Right atrium auricular region (tissue), 2 donors: ENCODE measurements at places on chromosomes 1 and 21. TPM values are rescaled to one million over a fixed set of nuclear protein-coding genes. Genes with fewer than 3 reads are reported as not detected.

DNA sequence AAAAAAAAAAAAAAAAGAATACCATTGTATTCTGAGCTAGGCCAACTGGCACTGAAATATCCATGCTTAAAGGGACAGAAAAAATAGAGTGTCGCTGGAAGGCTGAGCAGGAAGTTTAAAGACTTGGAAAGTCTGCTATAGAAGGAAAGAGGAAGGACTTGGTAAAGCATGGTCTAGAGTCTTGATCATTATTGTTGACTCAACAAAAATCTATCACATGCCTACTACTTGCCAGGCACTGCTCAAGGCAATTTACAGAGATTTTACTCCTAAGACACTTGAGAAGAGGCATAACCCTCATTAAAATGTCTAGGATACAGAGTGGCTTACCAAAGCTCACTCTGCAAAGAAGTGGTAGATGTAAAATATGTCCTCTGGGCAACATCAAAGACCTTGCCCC, 324.0 kb upstream of the DAB1 start:
- no peak for DNase-seq
- no peaks in the 10 kb centered on the region for H3K4me1 ChIP-seq
- no peak overlapping the region for H3K27ac ChIP-seq
- H3K36me3 ChIP-seq: no peaks in the 10 kb centered on the region
- no peaks in the 10 kb centered on the region for H3K27me3 ChIP-seq

GRCh38 chr21:39483917-39484316, 32.1 kb downstream of the SH3BGR start:
- no peak overlapping the region for H3K27ac ChIP-seq
- H3K27me3 ChIP-seq: no peaks in the 10 kb centered on the region
- DNase-seq: no peak
- no peaks in the 10 kb centered on the region for H3K4me1 ChIP-seq

The ERG gene
- total RNA-seq: 13.2 TPM

DNA sequence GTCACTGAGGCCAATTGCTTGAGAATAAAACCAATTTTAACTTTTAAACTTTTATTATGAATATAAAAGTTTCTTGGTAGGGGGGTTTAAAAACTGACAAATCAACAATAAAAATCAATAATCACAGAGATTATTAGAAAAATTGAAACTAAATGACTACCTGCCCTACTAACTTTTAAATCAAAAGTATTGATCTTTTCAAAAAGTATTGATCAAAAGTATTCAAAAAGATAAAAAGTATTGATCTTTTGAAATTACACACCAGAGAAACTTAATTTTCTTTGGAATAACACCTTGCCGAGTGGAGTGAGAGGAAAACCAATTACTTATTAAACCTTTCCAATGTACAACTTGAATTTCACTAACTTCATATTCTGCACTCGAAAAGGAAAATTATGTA, 2.2 kb downstream of the SLC30A1 start:
- peak overlapping the region; percentile 96 for H3K4me3 ChIP-seq
- peaks cover 6% of the 10 kb centered on the region for H3K36me3 ChIP-seq
- no peaks in the 10 kb centered on the region for H3K27me3 ChIP-seq
- peaks cover 44% of the 10 kb centered on the region for H3K4me1 ChIP-seq

The FCER1G gene
- 77.8 TPM for total RNA-seq

- peaks cover 7% of the 10 kb centered on the region for H3K4me1 ChIP-seq
- H3K27ac ChIP-seq: no peak overlapping the region
- no peak overlapping the region for H3K4me3 ChIP-seq
- no peaks in the 10 kb centered on the region for H3K36me3 ChIP-seq
- DNase-seq: no peak
- no peaks in the 10 kb centered on the region for H3K27me3 ChIP-seq
These were observed 9.5 kb upstream of the PLEKHM2 start for GRCh38 chr1:15674386-15675159.

The ACOT11 gene
- 27.0 TPM for total RNA-seq

DNA sequence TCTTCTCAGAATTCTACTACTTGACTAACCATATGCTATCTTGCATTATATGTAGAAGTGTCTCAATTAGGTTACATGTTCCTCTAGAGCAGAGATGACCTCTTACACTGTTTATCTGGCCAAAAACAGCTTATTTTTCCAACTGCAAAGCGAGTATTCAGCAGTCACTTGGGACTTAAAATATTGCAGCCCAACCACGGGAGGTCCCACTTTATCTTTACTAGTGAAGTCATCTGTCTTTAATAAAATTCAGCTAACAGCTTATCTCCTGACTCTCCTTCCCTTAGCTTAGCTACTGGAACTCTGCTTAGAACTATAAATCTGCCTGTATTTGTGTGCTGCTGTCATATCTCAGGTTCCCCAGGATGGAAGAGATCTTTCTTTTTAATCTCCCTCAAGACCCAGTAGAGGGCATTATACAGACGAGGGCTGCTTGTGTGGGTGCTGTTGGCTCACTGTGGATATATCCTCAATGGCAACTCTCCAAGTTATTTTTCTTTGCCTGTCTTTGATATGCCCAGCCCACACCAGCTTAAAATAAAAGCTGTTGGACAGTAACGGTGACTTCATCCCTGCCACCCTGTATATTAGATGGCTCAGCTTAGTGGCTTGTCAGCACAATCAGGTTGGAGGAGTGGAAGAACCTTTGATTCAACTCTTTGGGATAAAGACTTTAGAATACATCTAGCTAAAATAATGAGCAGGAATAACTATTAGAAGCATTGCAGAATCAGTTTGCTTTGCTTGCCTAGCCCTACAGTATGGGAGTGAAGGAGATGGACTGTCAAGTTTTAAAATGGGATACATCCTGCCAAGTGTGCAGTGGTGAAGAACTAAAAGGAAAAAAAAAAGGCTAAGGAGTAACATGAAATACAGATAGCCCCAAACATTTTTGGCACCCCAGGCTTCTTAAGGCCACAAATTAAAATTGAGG, 9.6 kb downstream of the ENSA start:
- peaks cover 47% of the 10 kb centered on the region for H3K4me1 ChIP-seq
- DNase-seq: no peak
- no peak overlapping the region for H3K4me3 ChIP-seq
- peaks cover 37% of the 10 kb centered on the region for H3K36me3 ChIP-seq
- no peaks in the 10 kb centered on the region for H3K27me3 ChIP-seq
- H3K27ac ChIP-seq: peak overlapping the region; percentile 72

The MIS18A gene
- 2.5 TPM for total RNA-seq

DNA sequence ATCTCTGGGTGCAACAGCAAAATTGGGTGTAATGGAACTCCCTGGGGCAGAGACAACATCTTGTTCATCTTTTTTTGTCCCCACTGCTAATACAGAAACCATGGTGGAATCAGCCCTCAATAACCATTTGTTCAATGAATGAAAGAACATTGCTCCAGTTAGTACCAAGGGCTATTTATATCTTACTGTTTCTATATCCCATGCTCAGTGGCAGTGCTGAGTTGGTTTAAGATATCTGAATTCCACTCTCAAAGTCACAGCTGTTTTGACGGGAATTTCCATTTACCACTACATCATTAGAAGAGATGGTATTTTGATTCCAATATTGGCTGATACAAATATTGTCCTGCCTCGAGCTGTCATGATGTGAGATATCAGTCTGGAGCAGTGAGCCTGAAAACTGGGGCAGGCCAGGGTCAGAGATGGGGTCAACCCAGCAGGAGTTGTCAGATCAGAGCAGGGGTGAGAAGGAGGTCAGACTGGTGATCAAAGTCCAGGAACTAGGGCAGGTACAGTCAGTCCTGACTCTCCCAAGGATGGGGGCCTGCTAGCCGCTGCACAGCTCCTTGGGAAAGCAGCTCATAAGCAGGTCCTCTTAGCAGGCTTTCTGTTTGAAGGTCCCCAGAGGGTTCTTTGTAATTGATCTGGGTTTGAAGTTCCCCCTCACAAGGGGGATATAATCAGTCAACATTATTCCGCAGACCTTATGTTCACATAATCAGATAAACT, 5.8 kb upstream of the PHC2 start:
- DNase-seq: no peak
- no peak overlapping the region for H3K27ac ChIP-seq
- no peak overlapping the region for H3K4me3 ChIP-seq
- no peaks in the 10 kb centered on the region for H3K27me3 ChIP-seq
- no peaks in the 10 kb centered on the region for H3K36me3 ChIP-seq
- no peaks in the 10 kb centered on the region for H3K4me1 ChIP-seq

DNA sequence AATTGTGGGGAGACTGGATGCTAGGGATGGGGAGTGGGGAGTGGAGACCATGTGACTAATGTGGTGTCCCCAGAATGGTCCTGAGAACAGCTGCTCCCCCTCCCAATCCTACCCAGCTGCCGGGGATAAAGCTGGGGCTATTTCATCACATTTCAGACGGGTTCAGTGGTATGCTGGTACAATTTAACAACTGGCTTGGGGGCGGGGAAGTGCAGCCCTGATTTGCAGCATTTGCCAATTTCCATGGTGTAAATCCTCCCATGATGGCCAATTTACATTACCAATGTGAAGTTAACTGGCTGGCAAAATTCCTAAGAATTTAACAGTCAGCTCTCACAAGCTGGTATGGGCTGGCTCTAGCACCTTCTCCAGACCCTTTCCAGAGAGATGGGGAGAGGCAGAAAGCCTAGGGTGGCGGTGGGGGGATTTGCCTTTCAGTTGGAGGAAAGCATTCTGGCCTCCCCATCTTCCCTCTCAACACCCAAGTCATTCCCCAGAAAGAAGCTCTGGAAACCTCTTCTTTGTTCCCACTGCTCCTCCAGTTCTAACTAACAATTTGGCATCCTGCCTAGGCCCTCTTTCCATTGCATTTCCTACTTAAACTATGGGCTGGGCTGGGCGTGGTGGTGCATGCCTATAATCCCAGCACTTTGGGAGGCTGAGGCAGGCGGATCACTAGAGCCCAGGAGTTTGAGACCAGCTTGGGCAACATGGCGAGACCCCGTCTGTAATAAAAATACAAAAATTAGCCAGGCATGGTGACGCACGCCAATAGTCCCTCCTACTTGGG, 11.3 kb upstream of the ADGRB2 start:
- no peak overlapping the region for H3K4me3 ChIP-seq
- H3K27ac ChIP-seq: no peak overlapping the region
- peaks cover 6% of the 10 kb centered on the region for H3K27me3 ChIP-seq
- H3K4me1 ChIP-seq: no peaks in the 10 kb centered on the region

The SOX13 gene
- 8.6 TPM for total RNA-seq

DNA sequence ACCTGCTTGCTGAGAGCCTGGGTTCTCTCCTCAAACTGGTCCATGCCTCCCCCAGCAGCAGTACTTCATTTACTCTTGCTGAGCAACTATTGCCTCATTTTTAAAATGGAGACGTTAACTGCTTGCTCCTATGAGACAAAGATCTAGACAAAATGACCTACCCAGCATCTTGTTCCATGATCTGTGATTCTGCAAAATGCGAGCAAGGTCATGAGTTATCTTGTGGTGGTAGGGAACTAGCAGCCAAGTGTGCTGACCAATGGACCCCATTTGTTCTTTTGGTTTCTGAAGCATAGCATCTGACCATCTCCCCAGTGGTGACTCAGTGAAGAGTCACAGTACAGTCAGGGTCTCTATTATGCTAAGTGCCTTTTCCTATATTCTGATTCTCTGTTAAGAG, 40.4 kb downstream of the TBX15 start:
- no peaks in the 10 kb centered on the region for H3K4me1 ChIP-seq
- no peak overlapping the region for H3K4me3 ChIP-seq
- no peak overlapping the region for H3K27ac ChIP-seq

The NCSTN gene
- total RNA-seq: 71.3 TPM

GRCh38 chr1:15197591-15198447, 44.3 kb downstream of the TMEM51 start:
- no peaks in the 10 kb centered on the region for H3K36me3 ChIP-seq
- DNase-seq: no peak
- no peak overlapping the region for H3K27ac ChIP-seq
- H3K4me3 ChIP-seq: no peak overlapping the region

DNA sequence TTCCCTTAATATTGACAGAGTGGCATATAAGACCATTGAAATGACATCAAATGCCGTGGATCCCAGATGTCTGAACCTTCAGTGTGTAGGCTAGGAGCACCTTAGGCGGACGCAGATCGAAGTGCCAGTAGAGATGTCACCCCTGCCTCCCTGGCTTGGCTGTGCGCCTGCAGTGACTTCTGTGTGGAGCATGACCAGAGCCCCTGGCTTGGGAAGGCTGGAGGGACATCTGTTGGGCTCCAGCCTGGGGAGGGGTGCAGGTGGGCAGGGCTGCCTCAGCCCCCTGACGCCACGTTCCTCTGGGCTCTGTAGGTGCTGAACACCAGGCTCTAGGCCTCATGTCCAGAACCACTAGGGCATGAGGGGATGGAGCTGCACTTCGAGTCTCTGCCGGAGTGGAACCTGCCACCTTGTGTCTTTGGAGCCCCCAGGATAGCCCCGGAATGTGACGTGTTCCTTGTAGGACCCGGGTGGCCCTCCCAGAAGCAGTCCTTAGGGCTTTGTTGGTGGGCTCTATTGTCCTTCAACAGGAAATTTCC, 103.8 kb downstream of the ADARB1 start:
- no peak overlapping the region for H3K4me3 ChIP-seq
- peaks cover 46% of the 10 kb centered on the region for H3K36me3 ChIP-seq
- no peak overlapping the region for H3K27ac ChIP-seq
- no peak for DNase-seq

GRCh38 chr1:43799656-43800635, 92.6 kb downstream of the ST3GAL3 start:
- H3K27me3 ChIP-seq: no peaks in the 10 kb centered on the region
- H3K27ac ChIP-seq: no peak overlapping the region
- no peak for DNase-seq
- H3K36me3 ChIP-seq: no peaks in the 10 kb centered on the region

The GBP3 gene
- total RNA-seq: 5.8 TPM
